ENCODE measurements at places on chromosomes 2 and 18.

GRCh38 chr2:11305338-11305737 is 39.1 kb downstream of the ROCK2 start:
- no peak for DNase-seq

DNA sequence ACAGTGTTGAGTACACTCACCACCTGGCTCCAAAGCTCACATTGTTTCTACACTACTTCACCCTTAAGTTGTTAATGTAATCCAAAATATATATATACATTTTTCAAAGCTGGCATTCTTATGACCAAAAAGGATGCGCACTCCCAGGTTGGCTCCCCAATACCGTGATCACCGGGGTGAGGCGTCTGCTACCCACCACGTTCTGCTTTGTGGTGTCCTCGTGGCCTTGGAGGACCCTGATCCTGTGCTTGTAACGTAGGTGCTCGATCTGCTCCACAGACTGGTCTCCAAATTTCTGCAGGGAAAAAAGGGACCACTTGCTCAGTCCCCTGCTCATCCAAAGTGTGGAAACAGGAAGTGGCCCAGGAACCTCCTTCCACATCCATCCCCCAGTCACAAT is 25.8 kb downstream of the RPL31 start:
- DNase-seq, result no peak

GRCh38 chr2:144219979-144220378 is 299.9 kb downstream of the ZEB2 start:
- DNase-seq, result no peak

- DNase-seq, result no peak
Measured at GRCh38 chr18:57780706-57781347, 22.3 kb downstream of the ATP8B1 start.

DNA sequence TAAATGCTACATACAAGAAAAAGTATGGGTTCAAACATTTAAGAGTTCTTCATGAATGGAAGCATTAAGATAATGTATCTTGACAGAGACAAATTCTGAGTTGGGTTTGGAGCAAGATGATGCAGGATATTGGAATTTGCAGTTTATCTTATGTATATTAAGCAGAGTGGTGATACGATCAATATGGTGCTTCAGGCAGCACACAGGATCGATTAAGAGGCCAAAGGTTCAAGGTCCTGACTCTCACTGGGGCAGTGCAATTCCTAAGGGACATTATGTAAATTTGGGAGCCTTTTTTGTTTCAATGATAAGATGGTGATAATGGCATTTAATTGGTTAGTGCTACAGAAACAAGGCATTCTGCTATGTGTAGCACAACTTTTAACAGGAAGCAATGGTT is 381.9 kb downstream of the KCNJ3 start:
- no peak for DNase-seq

DNA sequence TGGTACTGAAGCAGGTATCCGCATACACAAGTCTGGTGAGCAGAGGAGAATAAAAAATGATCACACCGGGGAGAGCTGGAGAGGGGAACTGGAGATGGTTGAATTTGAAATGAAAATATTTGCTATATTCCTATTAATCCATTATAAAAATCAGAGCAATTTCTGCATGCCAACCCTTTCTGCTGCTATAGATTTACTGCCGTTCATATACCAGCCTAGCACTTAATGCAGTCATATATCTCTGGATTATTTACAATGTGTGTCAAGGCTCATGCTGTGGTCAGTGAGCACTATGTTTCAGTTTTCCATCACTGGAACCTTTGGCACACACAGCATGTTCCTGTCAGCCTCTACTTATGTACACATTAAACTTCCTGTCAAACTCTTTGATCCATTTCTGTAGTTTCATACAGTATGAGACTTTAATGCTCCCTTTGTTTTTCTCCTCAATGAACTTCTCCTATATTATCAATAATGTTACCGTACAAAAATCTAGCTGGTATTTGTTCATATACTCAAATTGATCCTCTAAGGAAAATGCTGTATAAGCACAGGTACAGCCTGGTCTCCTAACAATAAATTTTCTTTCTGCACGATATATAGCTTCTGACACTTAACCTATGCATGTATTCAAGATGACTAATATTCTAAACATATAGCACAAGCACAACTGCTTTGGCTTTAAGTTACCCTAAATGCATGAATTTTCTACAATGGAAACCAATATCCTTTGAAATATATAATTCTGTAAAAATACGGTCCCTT is 36.7 kb downstream of the FANCL start:
- no peak for DNase-seq

- DNase-seq, result no peak
Measured at GRCh38 chr2:152387041-152387440, 52.1 kb downstream of the FMNL2 start.

DNA sequence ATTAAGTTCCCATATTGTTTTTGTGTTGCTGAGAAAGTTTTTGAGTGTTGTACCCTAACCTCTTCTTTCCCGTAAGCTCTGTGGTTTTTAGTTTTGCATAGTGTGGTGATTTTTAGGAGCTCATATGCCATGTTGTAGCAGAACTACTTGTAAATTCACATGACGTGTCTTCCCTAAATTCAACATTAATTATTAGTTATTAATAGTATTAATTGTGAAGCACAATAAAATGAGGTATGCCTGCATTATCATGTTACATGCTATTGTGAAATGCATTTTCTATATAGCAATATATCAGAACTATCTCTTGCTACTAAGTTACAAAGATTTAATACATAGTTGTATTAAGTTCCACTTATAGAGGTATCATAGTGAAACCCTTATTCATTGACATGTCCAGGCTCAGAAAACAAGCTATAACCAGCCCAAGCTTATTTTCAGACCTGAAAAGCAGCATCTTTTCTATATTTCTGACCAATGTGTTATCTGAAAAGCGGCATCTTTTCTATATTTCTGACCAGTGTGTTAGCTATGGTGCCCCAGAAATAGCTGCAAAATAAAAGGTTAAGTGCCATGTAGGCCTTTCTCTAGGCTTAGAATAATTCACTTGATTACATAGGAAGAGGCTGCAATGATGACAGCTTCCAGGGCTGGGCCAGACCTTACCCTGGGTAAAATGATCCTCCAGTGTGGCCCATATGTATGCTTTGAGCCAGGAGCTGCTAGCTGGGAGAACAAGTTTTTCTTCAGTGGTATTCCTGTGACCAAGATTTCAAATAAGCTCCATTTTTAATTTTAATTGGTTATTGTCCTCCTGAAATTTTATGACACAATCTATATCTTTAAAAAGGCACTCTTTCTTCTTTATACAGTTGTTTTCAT is 21.6 kb downstream of the EPAS1 start:
- no peak for DNase-seq

GRCh38 chr2:239952665-239953417 is 72.3 kb downstream of the NDUFA10 start:
- no peak for DNase-seq

GRCh38 chr2:77459840-77460239 is 62.3 kb downstream of the LRRTM4 start:
- no peak for DNase-seq

- DNase-seq, result no peak
Measured at GRCh38 chr2:176493909-176494308, 224.7 kb downstream of the MTX2 start.

DNA sequence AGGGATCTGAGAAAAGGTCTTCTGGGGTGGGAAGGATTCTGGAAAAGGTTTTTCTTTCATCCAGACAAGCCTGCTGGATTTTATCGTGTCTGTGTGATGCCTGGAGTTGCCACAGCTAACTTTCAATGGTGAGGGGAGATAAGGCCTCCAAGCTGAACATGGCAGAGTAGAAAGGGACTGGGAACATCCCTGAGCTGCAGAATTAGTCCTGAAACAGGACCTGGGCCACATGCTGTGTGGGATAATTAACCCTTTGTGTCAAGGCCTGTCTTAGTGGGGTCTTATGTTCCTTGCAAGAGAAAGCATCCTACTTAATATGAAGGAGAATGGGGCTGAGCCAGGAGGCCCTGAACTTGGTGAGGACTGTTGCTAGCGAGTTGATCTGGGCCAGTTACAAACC is 66.4 kb downstream of the VSNL1 start:
- no peak for DNase-seq

DNA sequence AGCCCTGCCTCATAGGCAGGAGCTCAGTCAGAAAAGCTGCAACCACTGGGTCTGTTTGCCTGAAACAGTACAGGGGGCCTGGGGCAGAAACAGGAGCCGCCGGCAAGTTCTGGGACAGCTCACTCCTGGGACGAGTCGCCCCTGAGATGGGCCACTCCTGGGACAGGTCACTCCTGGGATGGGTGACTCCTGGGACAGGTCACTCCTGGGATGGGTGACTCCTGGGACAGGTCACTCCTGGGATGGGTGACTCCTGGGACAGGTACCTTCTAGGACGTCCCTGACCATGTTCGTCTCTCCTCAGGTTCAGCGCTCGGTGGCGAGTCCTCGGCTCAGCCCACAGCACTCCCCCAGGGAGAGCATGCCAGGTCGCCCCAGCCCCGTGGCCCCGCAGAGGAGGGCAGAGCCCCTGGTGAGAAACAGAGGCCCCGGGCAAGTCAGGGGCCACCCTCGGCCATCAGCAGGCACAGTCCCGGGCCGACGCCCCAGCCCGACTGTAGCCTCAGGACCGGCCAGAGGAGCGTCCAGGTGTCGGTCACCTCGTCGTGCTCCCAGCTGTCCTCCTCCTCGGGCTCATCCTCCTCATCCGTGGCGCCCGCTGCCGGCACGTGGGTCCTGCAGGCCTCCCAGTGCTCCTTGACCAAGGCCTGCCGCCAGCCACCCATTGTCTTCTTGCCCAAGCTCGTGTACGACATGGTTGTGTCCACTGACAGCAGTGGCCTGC is 51.8 kb downstream of the NTSR2 start:
- DNase-seq, result no peak

DNA sequence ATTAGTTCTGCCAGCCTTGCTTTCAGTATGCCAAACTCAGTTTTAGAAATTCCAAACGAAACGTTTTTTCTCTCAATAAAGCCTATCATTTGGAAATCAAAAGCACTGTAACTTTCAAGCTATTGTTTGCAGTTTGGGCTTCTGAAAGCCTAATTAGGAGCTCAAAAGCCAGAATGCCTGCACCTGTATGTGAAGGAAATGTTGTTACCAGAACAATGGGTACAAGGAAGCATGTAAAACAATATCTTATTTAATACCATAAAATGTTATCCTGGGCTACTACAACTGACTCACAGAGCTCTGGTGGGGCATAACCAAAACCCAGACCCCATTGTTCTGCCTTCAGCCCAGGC is 12.6 kb upstream of the GULP1 start:
- no peak for DNase-seq

DNA sequence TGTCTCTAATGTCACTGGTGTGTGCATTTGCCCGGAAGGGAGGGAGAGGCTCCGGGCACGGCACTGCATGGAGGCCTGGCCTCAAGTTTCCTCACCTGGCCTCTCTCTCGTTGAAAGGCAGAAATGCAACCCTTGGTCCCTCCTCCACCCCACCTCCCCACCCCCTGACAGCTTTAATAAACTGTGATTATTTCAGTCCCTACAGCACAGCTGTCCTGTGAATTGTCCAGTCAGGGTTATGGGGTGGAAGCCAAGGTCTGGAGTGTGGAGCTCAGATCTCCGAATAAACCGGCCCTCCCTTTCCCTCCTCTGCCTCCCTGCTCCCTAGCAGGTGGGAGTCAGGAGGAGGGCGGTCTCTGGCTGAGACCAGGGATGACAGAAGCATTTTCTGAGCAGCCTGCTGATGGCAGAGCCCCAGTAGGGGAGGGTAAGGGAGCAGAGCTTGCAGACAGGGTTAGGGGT is 199.2 kb upstream of the SMAD2 start:
- DNase-seq, result no peak

GRCh38 chr2:162768656-162769055 is 69.9 kb downstream of the KCNH7 start:
- peak; percentile 59 for DNase-seq

DNA sequence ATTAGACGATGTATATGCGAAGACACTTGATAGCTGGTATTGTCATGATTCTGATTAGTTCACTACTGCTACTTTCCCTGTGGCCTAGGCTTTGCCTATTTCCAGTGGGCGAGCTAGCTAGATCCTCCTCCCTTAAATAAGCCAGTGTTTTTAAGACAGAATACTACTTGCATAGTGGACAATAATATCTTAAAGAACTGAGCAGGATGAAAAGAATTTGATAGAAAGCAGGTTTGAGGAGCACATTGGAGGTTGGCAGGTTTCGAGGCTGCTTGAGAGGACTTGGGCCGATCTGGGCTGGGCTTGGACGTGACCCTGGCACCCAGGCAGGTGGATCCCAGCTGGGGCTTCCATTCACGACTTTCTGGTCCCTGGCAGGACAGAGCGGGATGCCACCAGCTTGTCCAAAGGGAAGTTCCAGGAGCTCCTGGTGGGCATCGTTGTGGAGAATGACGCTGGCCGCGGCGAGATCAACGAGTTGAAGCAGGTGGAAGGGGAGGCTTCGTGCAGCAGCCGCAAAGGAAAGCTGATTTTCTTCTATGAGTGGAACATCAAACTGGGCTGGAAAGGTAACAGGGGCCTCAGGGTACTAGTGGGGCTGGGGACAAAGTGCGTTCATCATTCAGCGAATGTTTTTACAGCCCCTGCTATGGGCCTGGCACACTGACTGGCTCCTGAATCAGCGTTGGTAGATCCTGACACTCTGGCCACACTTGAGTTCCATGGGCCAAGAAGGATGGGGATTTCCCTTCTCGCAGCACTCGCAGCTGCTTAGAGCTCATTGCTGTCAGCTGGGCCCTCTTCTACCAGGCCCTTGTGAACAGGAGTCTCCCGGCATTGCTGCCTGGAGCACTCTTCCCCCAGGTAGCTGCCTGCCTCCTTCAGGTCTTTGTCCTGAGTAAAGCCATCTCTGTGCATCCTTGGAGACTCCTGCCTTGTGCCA is 16.9 kb downstream of the C2orf74 start:
- DNase-seq, result no peak

GRCh38 chr2:102064679-102065674 is 73.2 kb downstream of the IL1R2 start:
- DNase-seq, result no peak

DNA sequence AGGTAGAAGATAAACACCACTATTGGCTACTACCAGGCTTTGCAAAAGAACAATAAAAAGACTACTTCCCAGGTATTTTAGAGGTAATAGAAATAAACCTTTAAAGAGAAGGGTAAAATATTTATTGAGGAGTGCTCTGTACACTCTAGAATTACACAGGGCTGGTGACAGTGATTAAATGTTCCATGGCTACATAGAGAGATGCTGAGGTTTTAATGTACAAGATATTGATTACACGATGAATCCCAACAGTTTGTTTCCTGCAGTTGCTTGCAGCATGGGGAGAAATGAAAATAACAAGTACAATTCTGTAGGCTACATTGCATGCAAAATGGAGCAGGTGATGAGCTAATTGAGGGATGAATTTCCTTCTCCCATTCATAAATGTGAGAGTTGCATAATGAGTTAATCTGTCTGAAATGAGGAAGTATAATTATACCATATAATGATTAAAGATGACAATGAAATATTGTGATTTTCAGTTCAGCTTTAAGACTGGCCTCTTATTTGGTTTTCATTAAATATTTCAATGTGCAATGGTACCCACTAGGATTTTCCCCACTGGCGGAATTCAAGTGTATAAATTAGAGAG is 266.1 kb downstream of the SOCS6 start:
- no peak for DNase-seq

DNA sequence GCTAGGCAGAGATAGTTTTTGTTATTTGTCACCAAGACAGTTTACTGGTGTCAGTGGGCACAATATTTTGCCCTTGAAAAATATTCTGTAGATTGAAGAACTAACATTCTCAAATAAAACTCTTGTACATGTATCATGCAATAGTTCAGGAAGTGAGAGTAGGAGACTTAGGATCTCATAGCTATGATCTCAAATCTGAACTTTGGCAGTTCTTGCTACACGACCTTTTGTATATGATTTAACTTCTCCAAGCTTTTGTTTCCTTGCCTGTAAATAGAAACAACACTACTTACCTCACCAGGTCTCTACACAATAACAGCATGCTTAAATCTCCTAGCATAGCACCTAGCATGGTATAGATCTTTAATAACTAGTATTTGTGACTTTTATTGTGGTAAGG is 219.9 kb downstream of the ICOS start:
- no peak for DNase-seq
